ENCODE measurements at places on chromosomes 2 and 18. TPM values are rescaled to one million over a fixed set of nuclear protein-coding genes. Genes with fewer than 3 reads are reported as not detected.

- DNase-seq, result no peak
These were observed 300.7 kb upstream of the DLGAP1 start for GRCh38 chr18:4755848-4756247.

- DNase-seq, result no peak
These were observed 380.2 kb downstream of the HRH4 start for GRCh38 chr18:24840640-24841039.

- DNase-seq, result no peak
These were observed 193.8 kb downstream of the SEPTIN10 start for GRCh38 chr2:109419960-109420370.

DNA sequence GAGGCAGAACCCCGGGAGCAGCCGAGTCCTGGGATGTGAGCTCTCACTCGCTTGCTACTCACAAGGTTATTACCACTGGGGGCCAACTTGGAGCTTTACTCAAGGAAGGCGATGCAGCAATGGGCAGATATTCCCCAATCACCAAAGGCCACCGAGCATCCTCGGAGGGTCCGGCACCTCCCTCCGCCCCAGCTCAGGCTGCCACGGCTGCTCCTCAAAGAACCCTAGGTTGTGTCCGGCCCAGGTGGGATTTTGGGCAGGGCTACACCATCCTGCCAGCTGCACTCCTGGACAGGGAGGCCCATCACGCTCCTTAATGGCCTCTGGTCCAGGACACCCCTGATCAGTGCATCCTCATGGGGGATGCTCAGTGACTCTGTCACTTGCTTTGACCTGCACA, 24.8 kb downstream of the FBLN7 start:
- DNase-seq, result peak; percentile 73

GRCh38 chr2:47061944-47062678, 93.0 kb downstream of the STPG4 start:
- no peak for DNase-seq

DNA sequence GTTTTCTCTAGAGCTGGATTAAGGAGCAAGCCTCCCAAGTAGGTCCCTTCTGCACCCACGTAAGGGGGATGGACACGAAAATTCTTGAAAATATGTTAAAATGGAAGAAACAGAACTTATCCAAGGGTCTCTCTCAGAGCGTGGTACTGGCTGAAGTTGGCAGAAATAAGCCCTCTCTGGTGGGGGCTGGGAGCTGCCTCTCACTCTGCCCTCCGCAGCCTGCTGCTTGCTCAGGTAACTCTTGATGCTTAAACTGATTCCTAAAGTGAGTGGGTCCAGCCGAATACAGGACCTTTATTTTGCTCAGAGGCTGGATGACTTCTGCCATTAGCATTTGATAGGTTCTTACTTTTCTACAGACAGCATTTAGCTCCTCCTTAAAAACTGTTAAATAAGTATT, 78.1 kb downstream of the SPHKAP start:
- no peak for DNase-seq

ASXL3 gene
- total RNA-seq, result 1.5 TPM

MOGAT1 gene
- 0.74 TPM for total RNA-seq

C18orf54 gene
- total RNA-seq, result 1.3 TPM

UPP2 gene
- not detected for total RNA-seq

SP140 gene
- total RNA-seq, result 2.6 TPM

ZC3H15 gene
- total RNA-seq, result 59.5 TPM

Measured in mesenteric fat pad (tissue), 1 donor.